Suprapubic skin (tissue), 4 donors: ENCODE measurements at places on chromosomes 7 and 10.
A peak's percentile ranks its signal among the peaks of the same experiment; 100 is the strongest.

- DNase-seq = no peak
Measured at GRCh38 chr10:116185199-116185867, 87.7 kb downstream of the GFRA1 start.

- DNase-seq = no peak
Measured at GRCh38 chr7:100476903-100477870, 1.8 kb downstream of the TSC22D4 start.

DNA sequence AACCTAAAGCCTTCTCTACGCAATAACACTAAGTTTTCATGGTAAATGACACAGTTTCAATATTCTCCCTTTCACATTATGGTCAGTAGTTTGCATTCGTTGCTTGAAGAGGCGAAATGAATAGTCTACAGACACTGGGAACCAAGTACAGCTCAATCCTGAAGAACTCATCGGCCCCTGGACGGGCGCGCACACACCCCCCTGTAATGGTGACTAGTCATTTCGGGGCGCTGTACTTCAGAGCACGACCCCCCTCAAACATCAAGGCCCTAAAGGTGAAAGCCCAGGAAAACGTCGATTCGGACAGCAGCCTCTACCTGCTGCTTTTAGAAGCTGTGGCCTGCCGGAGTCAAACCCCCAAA lies 1.0 kb downstream of the NT5C2 start:
- DNase-seq = no peak

DNA sequence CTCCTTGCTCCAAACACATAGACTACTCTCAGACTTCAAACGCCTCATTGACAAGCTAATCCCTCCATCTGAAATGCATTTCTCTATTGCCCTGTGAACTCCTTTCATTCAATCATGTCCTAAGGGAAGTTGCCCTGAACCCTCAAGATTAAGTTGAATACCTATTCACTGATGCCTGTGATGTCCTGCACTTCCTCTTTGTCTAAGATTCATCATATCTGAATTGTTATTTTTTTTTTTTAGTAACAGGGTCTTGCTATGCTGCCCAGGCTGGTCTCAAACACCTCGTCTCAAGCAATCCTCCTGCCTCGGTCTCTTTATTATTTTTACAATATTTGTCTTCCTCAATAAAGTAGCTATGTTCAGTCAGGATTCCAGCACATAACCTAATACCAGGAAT lies 3.2 kb downstream of the PSMA2 start:
- DNase-seq = no peak

DNA sequence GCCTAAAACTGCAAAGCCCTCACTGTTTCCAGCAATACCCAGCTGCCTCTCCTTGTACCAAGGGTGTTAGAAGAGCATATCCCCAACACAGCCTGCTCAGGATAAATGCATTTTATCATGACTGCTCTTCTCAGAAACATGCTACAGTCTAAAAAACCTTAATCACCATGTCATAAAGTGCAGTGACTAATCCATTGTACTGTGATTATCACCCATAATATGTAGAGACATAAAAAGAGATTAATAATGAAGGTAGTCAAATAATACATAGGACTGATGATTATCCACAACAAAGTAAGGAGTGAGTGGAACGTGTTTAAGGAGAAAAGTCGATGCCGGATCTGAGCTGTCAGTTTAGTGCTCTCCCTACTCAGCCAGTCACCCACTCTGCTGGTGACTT lies 12.2 kb upstream of the WDR11 start:
- no peak for DNase-seq

GRCh38 chr10:103120977-103121735 lies 71.9 kb downstream of the NT5C2 start:
- DNase-seq = no peak

- DNase-seq = no peak
Measured at GRCh38 chr7:38628630-38629385, 2.4 kb downstream of the AMPH start.

DNA sequence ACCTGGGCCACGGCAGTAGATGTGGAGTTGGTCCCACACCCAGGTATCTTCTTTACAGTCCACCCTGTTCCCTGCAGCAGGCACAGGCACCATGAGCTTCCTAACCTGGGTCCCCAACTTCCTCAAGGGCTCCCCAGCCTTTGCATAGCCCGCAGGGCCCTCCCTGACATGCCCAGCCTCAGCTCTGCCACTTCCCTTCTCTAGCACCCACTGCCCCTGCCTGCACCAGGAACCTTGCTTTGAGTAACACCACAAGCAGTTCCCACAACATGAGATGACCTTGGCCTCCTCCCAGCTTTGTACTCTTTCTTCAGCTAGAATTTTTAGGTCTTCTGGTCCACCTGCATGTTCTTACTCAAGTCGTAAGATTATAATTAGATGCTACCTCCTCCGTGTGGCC lies 92.2 kb upstream of the ZPBP start:
- DNase-seq = no peak

DNA sequence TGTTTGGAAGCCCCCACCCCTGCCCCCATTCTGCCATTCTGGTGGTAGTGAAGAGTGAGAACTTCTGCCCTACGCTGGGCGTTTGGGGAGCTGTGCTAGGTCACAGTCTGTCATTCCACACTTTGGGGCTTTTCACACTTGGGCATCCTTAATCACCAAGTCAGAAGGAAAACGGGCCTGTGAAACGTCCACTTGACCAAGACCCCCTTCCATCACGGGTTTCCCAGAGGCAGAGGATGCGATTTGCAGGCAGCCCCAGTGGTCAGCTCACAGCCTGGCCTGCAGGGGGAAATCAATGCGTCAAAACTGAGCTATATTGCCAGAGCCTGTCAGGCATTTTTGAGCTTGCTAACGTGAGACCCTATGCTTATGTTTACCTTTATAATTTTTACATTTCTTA lies 663.3 kb upstream of the MGMT start:
- no peak for DNase-seq

DNA sequence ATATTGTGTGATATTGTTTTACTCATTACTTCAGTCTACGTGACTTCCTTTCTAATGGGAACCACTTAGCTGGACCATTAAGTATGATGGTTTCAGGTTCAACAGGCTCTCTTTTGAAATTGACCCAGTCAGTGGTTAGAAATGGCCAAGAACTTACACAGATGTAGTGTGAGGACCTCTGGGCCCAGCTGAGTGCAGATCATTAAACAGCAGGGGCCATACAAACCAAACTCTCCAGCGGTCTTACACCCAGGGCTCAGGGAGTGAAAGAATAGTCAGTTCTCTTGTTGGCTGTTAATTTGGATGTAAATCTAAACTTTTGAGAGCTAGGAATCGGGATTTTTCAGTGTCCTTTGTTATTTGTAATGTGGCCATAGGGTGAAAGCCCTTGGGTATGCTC lies 107.3 kb downstream of the CELF2 start:
- DNase-seq = no peak

DNA sequence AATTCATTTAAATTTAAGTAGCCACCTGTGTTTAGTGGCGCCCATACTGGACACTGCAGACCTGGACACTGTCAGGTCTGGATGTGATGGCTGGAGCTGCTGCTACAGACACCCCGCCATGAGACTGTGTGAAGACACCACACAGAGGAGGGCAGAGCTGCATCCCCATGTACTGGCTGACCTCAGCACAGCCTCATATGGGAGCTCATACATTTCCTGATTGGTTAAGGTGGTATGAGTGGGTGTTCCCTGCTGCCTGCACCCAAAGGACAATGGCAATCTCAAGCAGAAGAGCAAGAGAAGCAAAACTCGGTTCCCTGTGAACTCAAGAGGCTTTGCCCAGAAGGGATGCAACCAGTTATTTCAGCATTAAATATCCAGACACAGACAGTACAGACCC lies 60.0 kb downstream of the DLG5 start:
- DNase-seq = no peak

GRCh38 chr7:15309872-15310271 lies 251.9 kb downstream of the AGMO start:
- DNase-seq = no peak

GRCh38 chr7:128833946-128834325 lies 3.7 kb downstream of the FLNC start:
- DNase-seq = no peak

DNA sequence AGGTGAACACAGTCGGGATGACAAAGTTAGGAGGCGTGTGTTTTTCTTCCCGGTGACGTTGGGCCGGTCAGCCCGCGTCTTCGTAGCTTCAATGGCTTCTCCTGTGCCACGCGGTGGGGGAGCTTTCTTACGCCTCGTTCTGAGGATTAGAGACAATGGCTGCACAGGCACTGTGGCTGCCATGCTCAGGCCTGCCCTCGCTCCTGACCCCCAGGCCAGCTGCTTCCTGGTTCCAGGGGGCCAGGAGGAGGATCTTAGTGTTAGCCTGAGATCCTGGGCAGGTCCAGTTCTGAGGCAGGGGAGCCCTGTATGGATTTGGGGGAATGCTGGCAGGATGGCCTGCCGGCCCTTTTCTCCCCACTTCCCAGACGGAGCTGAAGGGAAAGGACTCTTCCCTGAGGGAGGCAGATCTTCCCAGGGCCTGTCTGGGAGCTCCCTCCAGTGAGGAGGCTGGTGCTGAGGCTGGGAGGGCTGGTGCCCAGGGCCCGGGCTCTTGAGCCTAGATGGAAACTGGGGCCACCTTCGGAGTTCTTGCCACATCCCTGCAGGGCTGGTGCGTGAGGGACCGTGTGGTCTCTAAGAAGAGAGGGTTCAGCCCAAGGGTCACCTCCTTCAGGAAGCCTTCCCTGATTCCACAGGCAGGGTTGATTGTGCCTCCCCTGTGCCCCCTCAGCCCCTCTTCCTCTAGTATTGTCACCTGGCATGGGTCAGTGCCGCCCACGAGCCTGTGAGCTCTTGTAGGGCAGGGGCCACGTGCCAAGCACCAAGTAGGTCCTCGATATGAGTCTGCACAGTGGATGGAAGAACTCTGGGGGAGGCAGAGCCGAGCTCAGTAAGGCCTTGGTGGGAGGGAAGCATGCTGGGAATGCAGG lies 101.4 kb downstream of the GRK5 start:
- no peak for DNase-seq

DNA sequence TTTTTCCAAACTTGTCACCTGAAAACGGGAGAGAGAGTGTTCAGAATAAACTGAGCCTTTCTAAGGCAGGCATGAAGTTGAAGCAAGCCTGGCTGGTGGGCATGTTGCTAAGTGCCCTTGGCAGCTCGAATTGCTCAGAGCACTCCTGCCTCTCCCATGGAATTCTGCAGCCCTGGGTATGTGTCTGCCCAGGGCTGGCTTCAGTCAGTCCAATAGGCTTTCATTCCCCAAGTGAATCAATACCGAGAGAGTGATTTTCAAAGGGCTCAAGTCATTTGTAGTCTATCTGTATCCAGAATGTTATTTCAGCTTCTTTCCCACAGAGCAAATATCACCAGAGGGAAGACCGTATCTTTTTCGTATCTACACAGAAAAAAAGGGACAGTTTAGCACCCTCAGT lies 415.5 kb upstream of the COBL start:
- no peak for DNase-seq

DNA sequence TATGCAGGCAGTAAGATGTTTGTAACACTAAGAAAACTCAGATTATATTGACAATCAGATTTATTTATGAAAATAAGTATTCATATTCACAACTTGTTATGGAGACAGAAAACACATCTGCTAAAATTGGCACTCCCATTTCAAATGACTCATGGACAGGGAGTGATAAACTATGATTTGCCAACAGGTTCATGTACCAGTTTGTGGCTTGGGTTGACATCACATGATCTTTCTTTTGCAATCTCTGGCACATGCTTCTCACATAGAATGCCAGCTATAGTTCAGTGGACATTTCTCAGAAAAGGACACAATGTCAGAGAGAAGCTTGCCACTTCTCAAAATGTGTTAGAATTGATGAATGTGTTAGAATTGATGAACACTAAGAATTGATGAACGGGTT lies 663.2 kb upstream of the ANKRD30A start:
- no peak for DNase-seq

DNA sequence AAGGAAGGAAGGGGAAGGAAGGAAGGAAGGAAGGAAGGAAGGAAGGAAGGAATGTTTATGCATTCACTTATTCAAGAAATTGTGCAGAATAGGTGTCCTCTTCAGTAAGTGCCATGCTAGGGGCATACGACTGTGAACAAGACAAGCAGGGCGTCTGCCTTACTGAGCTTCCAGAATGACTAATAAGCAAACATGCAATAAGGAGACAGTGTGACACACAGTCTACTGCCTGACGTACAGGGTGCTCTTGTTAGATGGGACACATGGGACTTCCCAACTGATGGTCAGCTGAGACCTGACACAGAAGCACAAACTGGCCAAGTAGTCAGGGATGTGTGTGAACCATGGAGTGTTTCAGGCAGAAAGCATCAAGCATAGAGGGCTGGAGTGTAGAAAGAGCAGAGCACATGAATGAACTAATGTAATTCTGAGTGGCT lies 18.2 kb downstream of the DNAJC12 start:
- no peak for DNase-seq

DNA sequence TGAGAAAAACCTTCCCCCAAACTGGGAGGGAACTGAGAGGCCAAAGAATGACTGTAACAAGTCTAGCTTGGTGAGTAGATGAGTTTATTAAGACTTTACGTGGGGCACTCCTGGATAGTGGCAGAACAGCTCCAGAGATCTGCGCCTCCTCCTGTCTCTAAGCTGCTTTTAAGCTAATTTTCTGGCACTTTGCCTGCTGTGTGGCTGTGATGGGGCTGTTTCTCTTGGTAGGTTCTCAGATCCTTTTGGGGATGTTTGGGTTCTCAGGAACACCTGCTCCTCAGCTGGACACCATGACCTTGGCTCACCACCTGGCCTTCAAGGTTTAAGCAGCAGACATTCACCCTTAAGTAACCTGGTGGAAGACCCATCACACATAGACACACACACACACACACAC lies 68.3 kb downstream of the AKR1E2 start:
- DNase-seq = no peak

DNA sequence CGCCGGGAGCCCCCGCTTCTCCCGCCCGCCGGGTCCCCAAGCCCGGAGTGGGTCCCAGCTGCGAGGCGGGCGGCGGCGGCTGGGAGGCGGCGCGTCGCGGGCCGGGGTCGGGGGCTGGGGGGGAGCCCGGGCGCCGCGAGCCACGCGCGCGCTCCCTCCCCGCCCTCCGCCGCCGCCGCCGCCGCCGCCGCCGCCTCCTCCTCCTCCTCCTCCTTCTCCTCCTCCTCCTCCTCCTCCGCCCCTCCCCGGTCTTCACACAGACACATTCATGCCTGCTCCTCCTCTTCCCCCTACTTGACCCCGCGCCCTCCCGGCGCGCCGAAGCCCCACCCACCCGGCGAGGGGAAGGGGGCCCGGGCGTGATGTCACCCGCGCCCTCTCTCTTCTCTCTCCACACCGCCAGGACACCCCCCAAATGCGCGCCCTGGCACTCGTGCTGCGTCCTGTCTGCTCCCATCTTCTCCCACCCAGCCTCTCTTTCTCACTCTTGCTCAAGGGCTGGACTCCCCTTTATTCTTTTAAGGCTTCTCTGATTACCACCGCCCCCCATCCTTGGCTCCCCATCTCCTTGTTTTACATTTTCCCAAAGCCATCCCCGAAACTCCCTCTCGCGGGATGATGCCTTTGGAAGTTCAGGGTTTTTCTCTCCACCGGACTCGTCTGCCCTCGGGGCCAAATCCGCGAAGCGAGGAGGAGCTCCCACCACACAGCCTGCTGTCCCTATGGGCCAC lies 967 bp upstream of the GLI3 start:
- DNase-seq = peak; percentile 89
